Nucleus accumbens (tissue), 56 donors: ENCODE measurements at places on chromosomes 11 and 22.

GRCh38 chr11:74255741-74256375 lies 55.6 kb downstream of the P4HA3 start:
- DNase-seq = no peak

- DNase-seq = no peak
These were observed 4.1 kb upstream of the SORL1 start for GRCh38 chr11:121448011-121448410.

DNA sequence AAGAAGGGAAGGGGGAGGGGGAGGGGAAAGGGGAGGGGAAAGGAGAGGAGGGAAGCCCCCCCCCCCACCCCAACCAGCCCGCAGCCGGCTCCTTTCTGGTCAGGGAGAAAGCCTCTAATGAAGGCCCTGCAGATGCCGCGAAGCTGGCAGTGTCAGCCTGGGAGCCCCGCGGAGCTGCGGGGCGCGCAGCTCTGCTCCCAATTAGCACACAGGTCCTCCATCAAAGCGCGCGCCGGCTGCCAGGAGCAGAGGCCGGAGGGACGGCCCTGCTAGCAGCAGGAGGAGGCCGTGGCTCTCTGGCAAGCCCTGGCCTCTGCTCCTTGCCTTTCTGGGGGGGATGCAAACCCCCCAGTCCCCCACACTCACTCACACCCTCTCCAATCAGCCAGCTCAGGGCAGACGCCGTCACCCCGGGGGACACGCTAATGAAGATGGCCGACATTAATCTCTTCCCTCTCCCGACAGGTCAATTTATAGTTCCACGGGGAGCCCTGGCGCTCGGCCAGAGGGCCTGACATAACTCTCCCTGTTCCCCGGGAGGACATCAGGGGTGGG lies 70.5 kb upstream of the TCF20 start:
- peak; percentile 38 for DNase-seq

GRCh38 chr11:75762885-75763284 lies 5.7 kb upstream of the DGAT2 start:
- DNase-seq = no peak

DNA sequence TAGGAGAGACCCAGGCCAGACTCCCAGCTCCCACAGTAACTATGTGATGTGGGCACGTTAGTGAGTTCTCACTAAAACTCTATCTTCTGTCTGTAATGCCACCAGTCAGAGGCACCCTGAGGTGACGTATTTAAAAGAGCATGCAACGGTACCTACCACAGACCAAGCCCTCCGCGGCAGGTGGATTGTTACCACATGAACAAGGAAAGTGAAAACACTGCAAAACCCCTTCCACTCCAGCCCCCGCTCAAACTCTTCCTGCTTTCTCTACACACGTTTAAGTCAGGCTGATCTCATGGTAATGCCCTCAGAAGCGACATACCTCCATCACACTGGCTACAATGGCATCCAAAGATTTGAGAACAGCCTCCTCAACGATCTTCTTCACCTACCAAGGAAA lies 36.7 kb downstream of the SERPIND1 start:
- no peak for DNase-seq
